Fibroblast of the aortic adventitia (primary cell): ENCODE measurements at places on chromosomes 6 and 20. TPM values are rescaled to one million over a fixed set of nuclear protein-coding genes. Genes with fewer than 3 reads are reported as not detected.

HSPA12B gene
- 0.18 and 8.3 TPM in 2 replicates for total RNA-seq

BTN1A1 gene
- total RNA-seq = not detected in 2 replicates

MUCL3 gene
- total RNA-seq = under 0.01 TPM in 1 of 2 replicates, not detected in the other

SCP2D1 gene
- total RNA-seq = not detected in 2 replicates

CEP43 gene
- 22.0 and 27.8 TPM in 2 replicates for total RNA-seq

HCK gene
- not detected in 2 replicates for total RNA-seq

GNAS-AS1 gene
- 0.25 and 0.81 TPM in 2 replicates for total RNA-seq
